Stimulated activated CD4-positive, alpha-beta T cell treated with anti-CD3 and anti-CD28 coated beads, Interleukin-1b, Interleukin-23, amount 100 ng/mL, for 24 hours (primary cell): ENCODE measurements at places on chromosomes 1 and 21.

- no peak for DNase-seq
Measured at GRCh38 chr1:99445486-99445885, 181.2 kb downstream of the PLPPR4 start.

DNA sequence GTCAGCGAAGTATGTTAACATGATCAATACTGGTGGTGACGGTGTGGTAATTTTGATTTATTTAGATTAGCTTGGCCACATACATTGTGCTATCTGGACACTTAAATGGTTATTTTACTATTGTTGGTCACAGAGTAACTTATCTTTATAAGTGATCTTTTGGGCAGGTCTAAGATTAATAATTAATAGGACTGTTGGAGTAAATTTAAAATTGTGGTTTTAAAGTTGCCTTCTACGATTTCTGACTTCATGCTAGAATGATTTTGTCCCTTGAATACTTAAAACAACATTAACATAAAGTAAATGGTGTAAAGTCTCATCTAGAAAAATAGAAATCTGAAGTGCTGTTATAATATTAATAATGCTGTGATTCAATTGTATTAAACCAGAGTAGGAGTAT, 14.7 kb downstream of the SRRM1 start:
- no peak for DNase-seq

DNA sequence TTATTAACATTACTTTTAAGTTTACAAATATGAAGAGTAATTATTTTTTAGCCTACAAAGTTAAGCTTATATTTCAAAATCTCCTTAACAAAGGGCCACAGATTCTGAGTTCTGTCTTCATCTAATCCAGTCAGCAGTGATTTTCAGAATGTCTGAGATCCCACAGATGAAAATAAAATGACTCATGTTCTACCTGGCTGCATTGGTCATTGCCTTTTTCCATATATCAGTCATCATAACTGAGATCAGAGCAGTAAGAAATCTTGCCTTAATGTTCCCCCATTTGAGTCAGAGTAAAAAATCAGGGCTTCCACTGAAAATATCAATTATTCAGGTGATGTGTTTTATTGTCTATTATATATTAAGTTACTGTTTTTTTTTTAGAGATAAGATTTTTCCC, 416.1 kb downstream of the MRPL39 start:
- no peak for DNase-seq

DNA sequence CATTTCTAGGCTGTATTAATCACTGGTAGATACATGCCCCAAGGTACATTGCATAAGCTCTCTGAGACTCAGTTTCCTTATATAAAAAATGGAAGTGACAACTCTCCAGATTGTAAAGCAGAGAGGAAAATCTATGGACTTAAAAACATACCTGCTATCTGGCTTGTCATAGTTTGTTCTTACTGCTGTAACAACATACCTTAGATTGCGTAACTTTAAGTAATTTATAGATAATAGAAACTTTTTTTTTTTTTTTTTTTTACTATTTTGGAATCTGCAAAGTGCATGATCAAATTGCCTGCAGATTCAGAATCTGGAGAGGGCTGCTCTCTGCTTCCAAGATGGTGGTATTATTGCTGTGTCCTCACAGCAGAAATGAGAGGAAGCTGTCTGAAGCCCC, 827.7 kb upstream of the BRINP3 start:
- no peak for DNase-seq

- no peak for DNase-seq
Measured at GRCh38 chr1:160708118-160708517, 3.5 kb downstream of the CD48 start.

GRCh38 chr1:48526008-48526710, 54.2 kb upstream of the SPATA6 start:
- DNase-seq, result no peak

- no peak for DNase-seq
Measured at GRCh38 chr1:9397997-9398526, 105.4 kb downstream of the SPSB1 start.

DNA sequence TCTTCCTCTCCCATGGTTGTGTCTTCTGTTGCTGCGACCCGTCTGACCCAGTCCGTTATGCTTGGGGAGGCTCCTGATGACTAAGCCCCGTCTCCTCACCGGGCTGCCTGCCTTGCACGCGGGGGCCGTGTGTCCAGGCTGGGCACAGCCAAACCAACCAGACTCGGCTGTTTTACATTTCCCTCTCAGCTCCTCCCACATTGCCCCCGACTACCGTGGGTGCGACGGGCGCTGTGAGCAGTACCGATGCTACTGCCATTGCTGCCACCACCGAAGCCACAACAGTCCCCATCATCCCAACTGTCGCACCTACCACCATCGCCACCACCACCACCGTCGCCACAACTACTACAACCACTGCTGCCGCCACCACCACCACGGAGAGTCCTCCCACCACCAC, 46.0 kb upstream of the CNTN2 start:
- DNase-seq, result no peak

- no peak for DNase-seq
Measured at GRCh38 chr1:116765962-116766361, 11.7 kb downstream of the CD2 start.

- no peak for DNase-seq
Measured at GRCh38 chr1:8858888-8859706, 19.4 kb downstream of the ENO1 start.

GRCh38 chr1:174110053-174110452, 49.3 kb upstream of the RABGAP1L start:
- DNase-seq, result no peak

DNA sequence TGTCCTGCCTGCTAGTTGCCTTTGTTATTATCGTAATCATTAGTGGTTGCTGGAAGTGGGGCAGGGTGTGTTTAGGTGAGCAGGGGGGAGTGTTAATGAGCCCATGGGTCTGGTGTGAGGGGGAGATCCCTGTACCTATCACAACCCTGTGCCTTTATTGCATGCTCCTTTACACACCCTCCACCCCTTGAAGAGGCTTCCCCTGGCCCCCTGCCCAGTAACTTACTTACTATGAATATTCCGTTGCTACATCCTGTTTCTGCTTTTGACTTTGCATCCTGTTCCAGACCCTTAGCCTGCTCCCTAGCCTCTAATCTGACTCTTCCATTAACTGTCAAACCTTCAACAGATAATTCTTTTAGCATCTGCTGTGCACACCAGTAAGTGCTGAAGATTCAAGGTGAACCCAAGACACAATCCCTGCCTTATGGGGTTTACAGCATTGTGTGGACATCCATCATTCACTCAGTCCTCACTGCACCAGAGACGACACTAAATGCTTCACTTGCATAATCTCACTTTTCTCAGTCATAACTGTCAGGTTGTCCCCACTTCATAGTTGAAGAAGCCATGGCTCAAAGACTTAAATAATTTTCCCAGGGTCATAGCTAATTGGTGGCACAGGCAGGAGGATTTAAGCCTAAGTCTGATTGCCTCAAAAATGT, 47.9 kb downstream of the CDC7 start:
- no peak for DNase-seq

DNA sequence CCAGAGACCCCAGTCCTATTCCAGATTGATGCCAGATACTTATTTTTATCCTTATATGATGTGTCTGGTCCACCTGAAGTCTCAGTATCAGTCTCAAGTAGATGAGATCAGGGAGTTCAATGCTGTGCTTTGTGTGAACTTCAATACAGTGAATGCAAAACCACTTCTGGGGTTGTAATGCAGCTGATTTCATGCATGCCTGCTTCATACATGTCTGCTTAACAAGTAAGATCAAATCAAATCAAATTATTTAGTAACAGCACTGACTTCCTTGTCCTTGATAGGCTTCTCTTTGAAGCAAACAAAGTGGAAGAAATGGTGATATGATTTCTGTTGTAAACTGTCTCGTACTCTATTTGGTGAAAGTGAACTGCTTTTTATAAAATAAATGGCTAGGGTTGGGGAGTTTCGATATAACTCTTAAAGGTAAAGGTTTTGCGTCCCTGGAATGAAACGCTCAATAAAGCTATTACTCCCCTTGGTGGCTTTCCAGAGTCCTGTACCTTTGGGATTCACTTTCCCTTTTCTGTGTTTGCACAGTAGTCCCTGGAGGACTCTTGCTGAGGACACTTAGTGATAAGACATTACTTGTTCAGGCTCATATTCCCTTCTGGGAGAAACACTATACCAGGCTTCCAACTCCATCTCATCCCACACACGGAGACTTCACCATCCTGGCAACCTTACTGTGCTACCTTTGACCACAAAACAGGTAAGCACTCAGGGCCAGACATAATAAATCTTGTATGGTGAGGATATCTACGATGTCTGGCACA, 59.3 kb downstream of the FH start:
- DNase-seq, result no peak

- no peak for DNase-seq
Measured at GRCh38 chr1:20486457-20487235, 636 bp upstream of the CAMK2N1 start.

- no peak for DNase-seq
Measured at GRCh38 chr1:64497088-64497883, 27.4 kb downstream of the CACHD1 start.

DNA sequence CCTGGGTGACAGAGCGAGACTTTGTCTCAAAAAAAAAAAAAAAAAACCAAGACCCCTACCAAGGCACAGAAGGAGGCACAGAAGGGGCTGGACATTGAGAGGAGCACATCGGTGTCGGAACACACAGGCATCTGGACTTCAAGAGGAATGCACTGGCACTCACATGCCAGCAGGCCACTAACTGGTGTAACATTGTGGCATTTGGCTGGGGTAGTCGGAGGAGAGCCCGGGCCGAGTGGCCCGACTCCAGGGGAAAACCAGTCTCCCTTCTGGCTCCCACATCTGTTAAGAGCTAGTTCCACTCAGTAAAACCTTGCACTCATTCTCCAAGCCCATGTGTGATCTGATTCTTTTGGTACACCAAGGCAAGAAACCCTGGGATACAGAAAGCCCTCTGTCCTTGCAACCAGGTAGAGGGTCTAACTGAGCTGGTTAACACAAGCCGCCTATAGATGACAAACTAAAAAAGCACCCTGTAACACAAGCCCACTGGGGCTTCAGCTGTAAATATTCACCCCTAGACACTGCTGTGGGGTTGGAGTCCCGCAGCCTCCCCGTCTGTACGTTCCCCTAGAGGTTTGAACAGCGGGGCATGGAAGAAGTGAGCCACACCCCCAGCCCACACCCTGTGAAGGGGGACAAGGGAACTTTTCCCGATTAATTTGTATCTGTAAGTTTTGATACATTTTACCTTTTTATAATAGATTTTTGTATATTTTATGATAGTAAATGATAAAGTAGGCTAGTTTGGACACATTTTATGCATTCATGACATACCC, 17.2 kb upstream of the AKIRIN1 start:
- DNase-seq, result no peak

DNA sequence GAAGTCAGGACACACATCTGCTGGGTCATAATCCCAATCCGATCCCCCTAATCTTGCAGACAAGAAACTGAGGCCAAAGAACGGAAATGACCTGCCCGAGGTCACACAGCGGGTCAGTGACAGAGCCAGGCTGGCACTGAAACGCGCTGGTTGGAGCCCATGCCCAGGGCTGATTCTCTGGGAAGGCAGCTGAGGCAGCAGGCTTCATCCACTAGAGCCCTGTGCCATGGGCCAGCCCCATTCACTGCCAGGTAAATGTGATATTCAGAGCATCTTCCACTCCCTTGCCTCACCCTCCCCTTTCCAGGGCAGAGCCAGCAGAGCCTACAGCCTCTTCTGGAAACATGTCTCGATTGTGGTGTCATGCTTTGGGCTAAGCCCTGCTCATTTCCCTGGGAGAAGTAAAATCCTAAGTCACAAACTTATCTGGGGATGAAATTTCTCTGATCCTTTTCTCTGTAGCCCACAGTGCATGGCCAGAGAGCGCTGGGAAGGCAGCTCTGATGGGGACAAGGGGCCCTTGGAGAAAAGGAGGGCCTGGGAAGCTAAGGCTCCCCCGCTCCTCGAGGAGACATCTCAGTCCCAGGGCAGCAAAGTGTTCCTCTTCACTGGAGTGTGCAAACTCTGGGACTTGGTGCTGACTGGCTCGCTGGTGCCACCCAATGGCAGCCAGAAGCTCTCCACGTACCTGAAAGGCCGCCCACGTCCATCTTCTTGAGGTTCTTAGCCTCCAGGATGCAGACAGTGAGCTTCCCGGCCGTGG, 110.4 kb downstream of the SYT2 start:
- no peak for DNase-seq

DNA sequence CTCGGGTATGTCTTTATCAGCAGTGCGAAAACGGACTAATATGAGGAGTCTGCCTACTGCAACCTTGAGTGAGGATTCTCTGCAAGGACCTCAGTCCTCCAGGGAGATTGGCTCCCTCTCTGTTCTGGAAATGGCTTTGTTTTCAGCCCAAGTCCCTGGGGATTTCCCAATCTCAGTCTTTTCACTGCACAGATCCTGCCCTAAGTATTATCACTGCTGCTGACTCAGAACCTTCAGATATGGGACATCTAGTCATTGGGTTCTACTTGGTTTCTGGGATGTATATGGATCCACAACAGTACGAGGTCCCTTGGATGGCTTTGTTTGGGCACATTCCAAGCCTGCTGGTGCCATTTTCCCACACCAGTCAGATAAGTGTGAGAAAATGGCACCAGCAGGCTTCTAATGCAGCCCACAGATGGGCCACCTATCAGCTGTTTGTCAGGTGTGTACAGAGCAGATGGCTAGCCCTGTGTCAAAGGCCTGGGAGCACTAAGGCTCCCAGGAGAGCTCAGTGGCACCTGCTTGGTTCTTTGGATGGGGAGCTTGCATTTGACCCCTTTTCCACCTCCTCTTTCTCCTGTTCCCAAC, 27.4 kb downstream of the ELF3 start:
- no peak for DNase-seq

DNA sequence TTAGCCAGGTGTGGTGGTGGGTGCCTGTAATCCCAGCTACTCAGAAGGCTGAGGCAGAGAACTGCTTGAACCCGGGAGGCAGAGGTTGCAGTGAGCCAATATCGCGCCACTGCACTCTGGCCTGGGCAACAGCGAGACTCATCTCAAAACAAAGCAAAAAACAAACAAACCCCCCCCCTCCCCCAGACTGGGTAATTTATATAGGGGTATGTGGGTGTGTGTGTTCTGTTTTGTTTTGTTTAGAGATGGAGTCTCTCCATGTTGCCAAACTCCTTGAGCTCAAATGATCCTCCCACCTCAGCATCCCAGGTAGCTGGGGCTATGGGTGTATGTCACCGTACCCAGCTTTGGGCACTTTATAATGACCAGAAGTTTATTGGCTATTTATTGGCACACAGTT, 73.6 kb downstream of the SLC27A3 start:
- DNase-seq, result no peak

GRCh38 chr1:221118176-221118937, 239.1 kb downstream of the HLX start:
- no peak for DNase-seq

DNA sequence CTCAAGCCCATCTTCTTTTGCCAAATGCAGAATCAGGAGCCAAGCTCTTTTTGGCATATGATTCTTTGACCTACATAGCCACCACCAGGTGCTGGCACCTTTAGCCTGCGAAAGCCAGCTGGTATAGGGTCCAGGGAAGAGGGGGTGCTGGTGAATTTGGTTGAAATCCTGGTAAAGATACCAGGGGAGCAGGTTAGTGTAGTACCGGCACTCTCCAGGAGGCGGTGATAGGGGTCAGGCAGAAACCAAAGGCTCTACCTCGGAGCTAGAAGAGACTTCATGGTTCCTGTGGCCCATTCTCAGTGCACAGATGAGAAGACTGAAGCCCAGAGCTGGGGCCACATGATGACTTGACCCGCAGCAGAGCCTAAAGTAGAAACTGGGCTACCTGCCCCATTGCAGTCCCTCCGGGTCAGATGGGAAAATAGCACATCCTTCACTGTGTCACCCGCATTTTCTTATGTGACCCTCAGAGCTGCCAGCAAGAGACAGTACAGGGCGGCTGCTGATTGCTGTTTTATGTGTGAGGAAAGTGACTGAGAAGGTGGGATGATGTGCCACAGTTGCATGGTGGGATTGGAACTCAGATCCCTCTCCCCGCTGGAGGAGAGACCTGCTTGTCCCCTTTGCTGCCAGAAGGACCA, 36.0 kb upstream of the IL19 start:
- peak; percentile 65 for DNase-seq
